ENCODE measurements at places on chromosomes 3 and 15.

- no peak for DNase-seq
Measured at GRCh38 chr15:33813891-33814290, 154.4 kb upstream of the CHRM5 start.

DNA sequence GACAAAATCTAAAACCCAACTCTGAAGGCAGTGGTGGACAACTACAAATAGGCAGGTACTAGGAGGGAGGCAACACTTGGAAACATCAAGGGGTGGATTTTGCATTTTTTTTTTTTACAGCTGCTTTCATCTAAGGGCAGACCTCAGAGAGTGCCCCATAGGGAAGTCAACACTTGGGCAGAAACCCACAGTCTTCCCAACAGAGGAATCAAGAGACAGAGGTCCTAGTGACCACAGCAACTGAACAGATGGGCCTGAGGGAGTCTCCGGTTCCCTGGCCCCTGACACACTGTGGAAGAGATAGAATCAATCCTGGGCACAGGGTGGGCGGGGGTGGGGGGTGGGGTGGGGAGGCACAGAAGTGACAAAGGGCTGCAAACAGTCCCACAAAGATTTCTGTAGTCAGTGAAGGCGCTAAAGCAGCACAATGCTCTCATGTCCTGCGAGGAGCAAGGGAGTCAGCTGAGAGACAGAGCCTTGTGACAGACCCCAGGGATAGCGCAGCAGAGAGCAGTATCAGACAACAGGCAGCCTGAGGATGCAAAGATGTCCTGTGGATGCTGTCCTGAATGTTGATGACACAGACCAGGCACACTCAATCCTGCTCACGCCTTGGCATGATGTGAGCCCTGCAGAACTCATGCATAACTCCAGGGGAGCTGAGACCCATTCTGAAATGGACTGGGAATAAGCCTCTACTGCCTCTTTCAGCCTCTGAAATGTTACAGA, 6.9 kb upstream of the RFTN1 start:
- DNase-seq: no peak

DNA sequence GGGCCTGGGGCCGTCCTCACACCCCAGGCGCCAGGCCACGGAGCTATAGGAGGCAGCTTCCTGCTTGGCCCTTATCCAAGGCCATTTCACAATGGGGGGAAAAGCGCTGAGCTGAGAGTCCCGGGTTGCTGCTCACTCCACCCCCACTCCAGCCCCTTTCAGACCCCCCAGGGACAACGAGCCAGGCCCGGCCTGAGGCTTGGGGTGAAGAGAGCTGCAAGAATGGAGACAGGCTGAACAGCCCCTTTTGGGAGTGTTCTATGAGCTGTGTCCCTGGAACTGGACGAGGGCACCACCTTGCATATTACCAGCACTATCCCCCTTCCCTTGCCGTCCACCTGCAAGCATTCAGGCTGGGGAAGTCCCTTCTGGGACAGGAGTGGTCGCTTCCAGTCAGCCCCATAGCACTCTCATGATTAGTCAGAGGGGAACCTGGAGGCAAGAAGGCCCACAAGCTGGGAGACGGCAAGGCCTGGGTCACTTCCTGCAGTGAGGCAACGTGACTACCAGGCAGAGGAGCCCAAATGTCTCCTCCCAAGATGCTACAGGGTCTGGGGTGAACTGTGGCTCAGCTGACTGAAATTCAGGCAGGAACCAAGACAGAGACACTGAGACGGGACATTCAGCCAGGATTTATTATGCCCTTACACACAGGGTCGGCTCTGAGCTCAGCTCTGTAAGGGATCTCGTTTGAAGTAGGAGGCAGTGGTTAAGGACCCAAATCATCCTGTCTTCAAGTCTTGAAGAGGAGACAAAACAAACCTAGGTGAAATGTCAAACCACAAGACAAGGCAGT, 8.6 kb upstream of the SRP14 start:
- peak; percentile 92 for DNase-seq

DNA sequence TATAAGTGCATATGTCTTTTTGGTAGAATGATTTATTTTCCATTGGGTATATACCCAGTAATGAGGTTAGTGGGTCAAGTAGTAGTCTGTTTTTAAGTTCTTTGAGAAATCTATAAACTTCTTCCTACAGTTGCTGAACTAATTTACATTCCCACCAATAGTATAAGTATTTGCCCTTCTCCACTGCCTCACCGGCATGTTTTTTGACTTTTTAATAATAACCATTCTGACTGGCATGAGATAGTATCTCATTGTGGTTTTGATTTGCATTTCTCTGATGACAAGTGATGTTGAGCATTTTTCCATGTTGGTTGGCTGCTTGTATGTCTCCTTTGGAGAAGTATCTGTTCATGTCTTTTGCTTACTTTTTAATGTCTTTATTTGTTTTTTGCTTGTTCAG, 94.1 kb upstream of the TP63 start:
- DNase-seq: no peak

DNA sequence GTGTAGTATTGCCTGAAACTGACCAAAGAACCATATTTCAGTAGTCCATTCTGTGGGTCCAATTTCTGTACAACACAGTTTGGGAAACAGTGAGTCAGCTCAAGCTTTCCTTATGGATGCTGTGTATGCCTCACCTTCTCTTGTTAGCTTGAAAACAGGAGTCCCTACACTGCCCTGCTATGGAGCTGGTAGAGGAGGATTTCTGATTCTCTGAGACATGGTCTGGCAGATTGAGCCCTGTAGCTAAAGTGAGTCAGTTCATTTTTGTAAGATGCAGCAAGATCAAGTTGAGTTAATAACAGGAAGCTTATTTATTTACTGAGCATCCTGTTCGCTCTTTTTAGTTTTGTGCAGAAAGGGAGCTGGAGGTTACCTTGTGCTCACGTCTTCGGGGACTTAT, 424.1 kb upstream of the RBMS3 start:
- DNase-seq: no peak

GRCh38 chr3:78792733-78793132, 975.1 kb downstream of the ROBO1 start:
- DNase-seq: no peak

DNA sequence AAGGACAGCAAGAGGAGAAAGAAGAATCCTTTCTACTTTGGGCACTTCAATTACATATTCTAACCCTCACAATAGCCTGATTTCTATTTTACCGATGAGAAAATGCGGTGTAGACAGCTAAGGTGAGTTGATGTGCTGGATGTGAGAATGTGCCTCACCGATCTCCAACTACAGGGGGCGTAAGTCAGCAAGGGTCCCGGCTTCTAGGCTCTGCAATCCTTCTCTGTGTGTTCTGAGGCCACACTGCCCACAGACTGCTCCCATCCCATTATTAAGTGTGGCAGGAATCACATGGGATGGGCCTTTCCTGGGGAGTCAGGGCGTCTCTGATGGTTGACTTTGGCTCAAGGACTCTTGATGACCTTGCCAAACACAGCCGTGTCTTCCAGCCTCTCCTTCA, 23.6 kb upstream of the RPL35A start:
- DNase-seq: peak; percentile 18

DNA sequence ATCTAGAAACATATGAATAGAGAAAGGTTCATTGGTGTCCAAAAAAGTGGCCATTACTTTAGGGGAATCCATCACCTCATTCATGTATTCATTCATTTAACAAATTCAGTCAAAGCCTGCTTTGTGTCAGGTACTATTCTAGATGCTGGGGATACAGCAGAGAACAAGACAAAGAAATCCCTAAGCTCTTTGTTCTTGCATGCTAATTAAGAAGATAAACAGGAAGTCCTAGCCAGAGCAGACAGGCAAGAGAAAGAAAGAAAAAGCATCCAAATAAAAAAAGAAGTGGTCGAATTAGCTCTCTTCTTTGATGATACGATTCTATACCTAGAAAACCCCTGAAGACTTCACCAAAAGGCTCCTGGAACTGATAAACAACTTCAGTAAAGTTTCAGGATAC, 12.4 kb upstream of the ZMAT3 start:
- no peak for DNase-seq

- peak; percentile 90 for DNase-seq
Measured at GRCh38 chr15:81296673-81297072, 27.3 kb downstream of the STARD5 start.

- no peak for DNase-seq
Measured at GRCh38 chr3:109952924-109953323, 615.6 kb upstream of the DPPA4 start.

GRCh38 chr3:152176241-152176640, 92.5 kb upstream of the MBNL1 start:
- DNase-seq: no peak

GRCh38 chr3:152491922-152492321, 223.2 kb downstream of the MBNL1 start:
- no peak for DNase-seq

DNA sequence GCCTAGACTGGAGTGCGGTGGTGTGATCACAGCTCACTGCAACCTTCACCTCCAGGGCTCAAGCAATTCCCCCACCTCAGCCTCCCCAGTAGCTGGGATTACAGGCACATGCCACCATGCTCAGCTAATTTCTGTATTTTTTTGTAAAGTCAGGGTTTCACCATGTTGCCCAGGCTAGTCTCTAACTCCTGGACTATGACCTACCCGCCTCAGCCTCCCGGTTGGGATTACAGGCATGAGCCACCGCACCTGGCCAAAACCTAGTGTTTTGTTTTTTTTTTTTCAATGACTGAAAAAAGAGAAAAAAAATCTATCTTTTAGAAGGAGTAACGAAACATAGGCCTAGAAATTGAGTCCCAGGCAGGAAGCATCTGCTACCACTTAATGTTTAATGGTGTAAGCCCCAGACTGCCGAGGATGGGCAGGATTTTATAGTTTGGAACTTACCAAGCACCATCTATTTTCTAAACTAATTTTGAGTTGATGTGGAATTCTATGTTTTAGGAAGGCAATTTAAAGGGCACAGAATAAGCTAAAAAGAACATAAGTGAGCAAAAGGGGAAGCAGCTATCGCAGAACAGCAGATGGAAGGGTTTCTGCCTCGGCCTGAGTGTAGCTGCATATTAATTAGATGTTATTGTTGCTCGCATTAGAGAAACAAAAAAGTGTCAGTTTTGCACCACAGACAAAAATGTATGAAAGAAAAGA, 24.2 kb upstream of the CA12 start:
- no peak for DNase-seq

GRCh38 chr15:77039217-77039533, 31.7 kb downstream of the TSPAN3 start:
- DNase-seq: no peak

- DNase-seq: no peak
Measured at GRCh38 chr3:23728601-23729117, 77.1 kb upstream of the UBE2E1 start.

DNA sequence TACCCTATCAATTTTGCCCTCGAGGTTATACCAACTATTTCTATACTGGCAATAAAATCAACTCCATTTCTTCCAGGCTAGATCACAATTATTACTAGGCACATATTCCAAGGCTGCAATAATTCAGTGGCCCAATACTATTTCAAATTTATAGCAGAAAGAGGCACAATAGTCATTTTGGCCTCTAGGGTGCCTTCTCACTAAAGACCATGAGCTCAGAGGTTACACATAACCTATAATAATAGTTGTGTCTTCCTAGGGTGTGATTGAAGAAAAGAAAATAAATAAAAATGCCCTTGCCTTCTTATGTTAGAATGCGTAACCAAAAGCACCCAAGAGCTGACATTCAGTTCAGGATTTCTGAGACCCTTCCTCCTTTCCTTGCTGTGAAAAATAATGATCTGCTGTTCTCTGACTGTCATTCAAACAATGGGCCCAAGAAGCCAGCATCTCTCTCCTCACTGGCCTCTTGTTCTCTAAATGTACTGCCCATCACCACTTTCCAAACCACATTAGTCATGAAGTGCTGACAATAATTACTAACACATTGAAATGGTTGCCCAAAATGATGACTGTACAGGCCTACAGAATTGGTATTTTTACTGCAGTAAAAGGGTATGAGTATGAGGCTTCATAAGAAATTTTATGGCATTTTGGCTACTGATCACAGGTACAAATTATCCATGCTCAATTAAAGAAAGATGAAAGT, 244.8 kb downstream of the LRRN1 start:
- no peak for DNase-seq

DNA sequence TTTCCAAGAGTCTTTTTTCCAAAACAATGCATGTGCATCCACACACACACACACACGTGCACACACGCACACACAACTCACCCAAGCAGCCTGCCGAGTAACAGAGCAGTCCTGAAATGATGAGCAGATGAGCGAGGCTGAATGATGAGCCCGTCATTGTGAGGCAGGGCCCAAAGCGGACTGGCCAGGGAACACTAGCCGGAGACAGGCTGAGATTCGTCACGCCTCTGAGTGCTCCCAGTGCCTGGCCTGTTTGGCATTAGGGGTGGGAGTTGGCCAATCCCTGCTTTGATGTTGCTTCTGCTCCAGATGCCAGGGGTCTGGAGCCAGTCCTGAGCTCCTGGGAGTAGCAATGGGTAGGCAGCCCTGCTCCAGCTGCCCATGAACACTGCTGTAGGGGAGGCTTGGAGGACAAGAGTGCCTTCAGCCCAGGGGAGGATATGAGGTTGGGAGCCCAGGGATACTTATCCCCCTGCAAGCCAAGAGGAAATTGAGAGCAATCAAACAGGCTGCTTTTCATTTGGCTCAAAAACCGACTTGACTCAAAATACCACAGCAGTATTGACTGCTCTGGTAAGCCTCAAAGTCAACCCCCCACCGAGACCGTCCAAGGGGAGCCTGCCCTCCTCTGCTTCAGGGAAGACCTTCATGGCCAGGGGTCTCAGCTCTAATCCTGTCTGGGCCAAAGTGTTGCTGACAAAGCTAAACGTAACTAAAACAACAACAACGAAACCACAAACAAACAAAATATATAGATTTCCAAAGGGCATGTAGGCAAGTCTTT, 22.9 kb downstream of the COLQ start:
- DNase-seq: no peak

- no peak for DNase-seq
Measured at GRCh38 chr3:60142009-60142408, 1092.2 kb upstream of the CFAP20DC start.

- no peak for DNase-seq
Measured at GRCh38 chr3:95645291-95645690, 1169.1 kb upstream of the EPHA6 start.

DNA sequence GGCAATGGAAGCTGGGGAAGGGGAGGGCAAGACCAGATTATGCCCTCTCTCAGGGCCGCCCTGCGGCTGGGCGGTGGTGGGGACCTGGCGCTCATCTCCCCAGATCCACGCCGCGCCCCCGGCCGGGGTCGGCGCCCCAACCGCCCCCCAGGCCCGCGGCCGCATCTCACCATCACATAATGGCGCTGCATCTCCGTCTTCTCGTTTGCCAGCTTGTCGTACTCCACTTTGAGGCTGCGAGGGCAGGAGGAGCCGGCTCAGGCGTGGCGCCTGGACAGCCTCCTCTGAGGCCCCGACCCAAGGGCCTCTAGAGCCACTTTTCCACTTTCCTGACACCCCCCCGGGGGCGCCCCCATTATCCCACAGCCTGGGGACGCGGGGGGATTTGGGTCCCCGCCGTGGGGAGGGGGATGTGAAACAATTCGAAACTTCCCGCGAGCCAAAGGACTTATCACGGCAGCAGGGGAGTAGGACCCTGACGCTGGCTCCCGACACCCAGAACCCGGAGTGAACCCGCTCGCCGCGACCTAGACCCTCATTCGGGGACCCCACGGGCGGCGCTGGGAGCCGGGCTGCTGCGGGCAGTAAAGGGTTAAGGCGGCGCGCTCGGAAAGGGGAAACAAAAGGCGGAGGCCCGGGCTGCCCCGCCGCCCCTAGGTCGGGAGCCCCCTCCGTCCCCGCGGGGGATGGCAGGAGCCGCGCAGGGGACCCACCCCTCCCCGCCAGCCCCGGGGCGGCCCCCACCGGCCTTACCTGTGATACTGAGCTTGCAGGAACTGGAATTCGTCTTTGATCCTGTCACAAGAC, 2.1 kb downstream of the TLE3 start:
- no peak for DNase-seq

GRCh38 chr15:39887832-39888231, 32.2 kb downstream of the GPR176 start:
- DNase-seq: peak; percentile 30
